MCF 10A (cell line): ENCODE measurements at places on chromosomes 5 and 9. TPM values are rescaled to one million over a fixed set of nuclear protein-coding genes. Genes with fewer than 3 reads are reported as not detected.
A peak's percentile ranks its signal among the peaks of the same experiment; 100 is the strongest.

Gene BRD3
- 25.6 and 26.8 TPM in 2 replicates for total RNA-seq

DNA sequence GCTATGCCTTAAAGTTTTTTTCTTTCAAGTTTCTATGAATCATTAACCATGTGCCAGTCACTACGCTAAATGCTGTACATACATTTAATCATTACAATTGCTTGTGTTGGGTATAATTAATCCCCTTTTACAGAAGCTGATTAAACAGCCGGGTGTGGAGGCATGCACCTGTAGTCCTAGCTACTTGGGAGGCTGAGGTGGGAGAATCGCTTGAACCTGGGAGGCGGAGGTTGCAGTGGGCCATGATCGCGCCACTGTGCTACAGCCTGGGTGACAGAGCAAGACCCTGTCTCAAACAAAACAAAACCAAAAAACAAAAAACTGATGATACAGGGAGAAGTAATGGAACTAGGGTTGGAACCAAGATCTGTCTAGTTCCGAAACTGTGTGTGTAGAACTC lies 1.2 kb upstream of the UBE2R2 start:
- H3K4me3 ChIP-seq: peak overlapping the region; percentile 80
- peaks cover 24% of the 10 kb centered on the region for H3K4me1 ChIP-seq
- H3K36me3 ChIP-seq: no peaks in the 10 kb centered on the region
- DNase-seq: no peak
- H3K27me3 ChIP-seq: no peaks in the 10 kb centered on the region
- H3K27ac ChIP-seq: peak overlapping the region; percentile 82

GRCh38 chr9:132283863-132284262 lies 70.9 kb downstream of the SETX start:
- no peak for DNase-seq
- no peak overlapping the region for H3K4me3 ChIP-seq
- peak overlapping the region; percentile 5 for H3K27ac ChIP-seq
- H3K36me3 ChIP-seq: peaks cover 91% of the 10 kb centered on the region
- no peaks in the 10 kb centered on the region for H3K27me3 ChIP-seq
- H3K4me1 ChIP-seq: no peaks in the 10 kb centered on the region

DNA sequence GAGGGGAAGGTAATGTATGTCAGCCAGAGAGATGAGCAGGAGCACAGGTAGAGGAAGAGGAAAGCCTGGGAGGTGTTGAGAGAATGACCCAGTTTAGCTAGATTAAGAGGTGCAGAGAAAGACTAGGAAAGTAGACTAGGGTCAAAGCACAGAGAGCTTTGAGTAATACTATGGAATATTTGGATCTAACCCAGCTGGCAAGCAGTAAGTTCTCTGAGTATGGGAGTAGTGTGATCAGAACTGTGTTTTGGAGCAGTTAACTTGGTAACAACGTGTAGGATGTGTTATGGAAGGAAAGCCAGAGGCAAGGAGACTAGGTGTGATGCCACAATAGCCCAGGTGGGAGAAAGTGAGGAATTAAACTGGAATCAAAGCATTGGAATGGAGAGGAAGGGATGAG lies 84.9 kb upstream of the PTGER4 start:
- no peak overlapping the region for H3K27ac ChIP-seq
- no peaks in the 10 kb centered on the region for H3K27me3 ChIP-seq
- DNase-seq: peak; percentile 51
- H3K4me1 ChIP-seq: peaks cover 12% of the 10 kb centered on the region

Gene RAD17
- total RNA-seq: 21.9 and 25.9 TPM in 2 replicates

GRCh38 chr9:9791611-9792010 lies 821.2 kb downstream of the PTPRD start:
- H3K4me3 ChIP-seq: no peak overlapping the region
- no peaks in the 10 kb centered on the region for H3K36me3 ChIP-seq
- H3K27me3 ChIP-seq: peaks cover 27% of the 10 kb centered on the region
- peak; percentile 19 for DNase-seq
- no peak overlapping the region for H3K27ac ChIP-seq

GRCh38 chr5:134656690-134657089 lies 8.1 kb downstream of the SEC24A start:
- H3K4me1 ChIP-seq: peaks cover 6% of the 10 kb centered on the region
- DNase-seq: no peak
- H3K36me3 ChIP-seq: peaks cover 57% of the 10 kb centered on the region
- H3K27me3 ChIP-seq: no peaks in the 10 kb centered on the region
- no peak overlapping the region for H3K27ac ChIP-seq
- no peak overlapping the region for H3K4me3 ChIP-seq

Gene PCDHB11
- total RNA-seq: 0.75 and 1.3 TPM in 2 replicates

GRCh38 chr9:21027295-21027694 lies 4.1 kb downstream of the HACD4 start:
- no peaks in the 10 kb centered on the region for H3K36me3 ChIP-seq
- DNase-seq: no peak
- H3K4me3 ChIP-seq: no peak overlapping the region
- H3K4me1 ChIP-seq: no peaks in the 10 kb centered on the region
- no peak overlapping the region for H3K27ac ChIP-seq

Gene BAAT
- total RNA-seq: 0.14 and 0.15 TPM in 2 replicates

DNA sequence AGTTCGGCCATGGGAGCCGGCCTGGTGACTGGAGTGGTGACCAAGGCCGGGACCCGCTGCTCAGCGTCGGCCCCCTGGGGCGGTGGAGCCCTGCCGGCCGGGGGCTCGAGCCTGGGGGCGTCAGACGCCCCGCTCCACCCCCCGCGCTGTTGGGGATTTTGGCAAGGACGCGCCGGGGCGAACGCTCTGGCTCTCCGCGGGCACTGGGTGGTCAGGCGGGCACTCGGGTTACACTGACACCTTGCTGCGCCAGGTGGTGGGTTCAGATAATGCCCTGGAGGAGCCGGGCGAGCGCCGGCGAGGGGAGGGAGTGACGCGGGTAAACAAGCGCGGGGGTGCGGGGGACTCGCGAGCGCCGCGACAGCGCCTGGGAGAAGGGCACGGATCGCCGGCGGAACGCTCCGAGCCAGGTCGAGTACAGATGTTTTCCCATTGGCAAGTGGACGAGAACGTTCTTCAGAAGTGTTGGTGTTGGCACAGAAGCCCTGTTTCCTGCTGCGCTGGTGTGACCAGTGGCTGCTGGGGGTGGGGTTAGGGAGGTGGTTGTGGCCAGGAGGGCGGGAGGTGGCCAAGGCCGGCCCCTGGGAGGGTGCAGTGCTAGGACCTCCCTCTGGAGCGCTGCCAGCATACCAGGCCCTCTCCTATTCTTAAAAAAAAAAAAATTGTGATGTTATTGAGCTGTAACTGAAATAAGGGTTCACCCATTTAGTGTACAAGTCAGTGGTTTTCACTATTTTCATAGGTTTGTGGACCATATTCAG lies 773 bp downstream of the SQSTM1 start:
- H3K27me3 ChIP-seq: no peaks in the 10 kb centered on the region
- H3K4me1 ChIP-seq: peaks cover 45% of the 10 kb centered on the region
- peaks cover 64% of the 10 kb centered on the region for H3K36me3 ChIP-seq
- H3K27ac ChIP-seq: peak overlapping the region; percentile 95
- H3K4me3 ChIP-seq: peak overlapping the region; percentile 94

DNA sequence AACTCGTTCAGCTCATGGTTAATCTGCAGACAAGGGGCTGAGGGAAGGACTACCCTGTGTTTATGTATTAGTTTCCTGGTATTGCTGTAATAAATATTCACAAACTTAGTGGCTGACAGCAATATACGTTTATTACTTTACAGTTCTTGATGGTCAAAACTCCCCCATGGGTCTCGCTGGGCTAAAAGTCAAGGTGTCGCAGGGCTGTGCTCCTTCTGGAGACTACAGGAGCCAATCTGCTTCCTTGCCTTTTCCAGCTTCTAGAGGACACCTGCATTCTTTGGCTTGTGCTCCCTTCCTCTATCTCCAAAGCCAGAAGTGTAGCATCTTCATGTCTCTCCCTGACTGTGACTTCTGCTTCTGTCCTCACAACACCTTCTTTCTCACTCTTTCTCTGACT lies 653.8 kb upstream of the RIOK2 start:
- H3K27me3 ChIP-seq: no peaks in the 10 kb centered on the region
- no peak for DNase-seq
- peak overlapping the region; percentile 88 for H3K27ac ChIP-seq
- peaks cover 35% of the 10 kb centered on the region for H3K4me1 ChIP-seq

Gene FAM221B
- total RNA-seq: not detected in 2 replicates

DNA sequence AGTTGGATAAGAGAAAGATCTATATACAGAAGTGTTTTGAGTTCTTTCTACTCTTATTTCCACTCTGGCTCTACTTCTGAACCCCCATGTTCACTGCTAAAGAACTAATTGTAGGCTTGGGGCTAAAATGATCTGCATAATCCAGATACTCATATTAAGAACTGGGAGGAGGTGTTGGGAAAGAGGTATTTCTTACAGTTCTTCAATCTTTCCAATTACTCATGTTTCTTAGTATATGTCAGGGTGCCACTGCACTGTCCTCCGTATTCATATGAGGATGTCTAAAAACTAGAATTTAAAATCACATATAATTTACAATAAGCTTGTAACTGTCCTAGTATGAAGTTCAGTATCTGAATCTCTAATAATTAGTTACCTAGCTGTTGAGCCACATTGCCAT lies 12.7 kb downstream of the NIPBL start:
- no peak for DNase-seq
- H3K36me3 ChIP-seq: peaks cover 5% of the 10 kb centered on the region
- peaks cover 14% of the 10 kb centered on the region for H3K4me1 ChIP-seq
- H3K27ac ChIP-seq: no peak overlapping the region
- H3K27me3 ChIP-seq: no peaks in the 10 kb centered on the region
- no peak overlapping the region for H3K4me3 ChIP-seq

GRCh38 chr5:112535356-112535755 lies 116.3 kb upstream of the EPB41L4A start:
- no peak for DNase-seq
- H3K4me3 ChIP-seq: no peak overlapping the region
- no peaks in the 10 kb centered on the region for H3K36me3 ChIP-seq
- H3K27ac ChIP-seq: no peak overlapping the region
- no peaks in the 10 kb centered on the region for H3K27me3 ChIP-seq

DNA sequence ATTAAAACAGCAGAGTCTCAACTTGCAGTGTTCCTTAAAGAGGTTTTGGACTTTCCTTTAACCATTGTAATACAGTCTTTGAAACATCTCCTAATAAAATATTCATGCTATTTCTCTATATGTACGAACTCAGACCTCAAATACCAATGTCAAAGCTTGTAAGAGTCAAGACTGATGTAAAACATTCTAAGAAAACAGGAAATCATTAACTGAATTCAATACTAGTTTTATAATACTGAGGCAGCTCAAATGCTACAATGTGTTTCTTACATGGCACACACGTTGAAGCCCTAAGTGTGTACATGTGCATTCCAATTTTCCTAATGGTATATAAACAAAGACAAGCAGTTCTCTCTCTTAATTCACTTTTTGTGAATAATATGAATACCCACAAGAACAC lies 11.6 kb downstream of the PSIP1 start:
- H3K4me3 ChIP-seq: no peak overlapping the region
- H3K36me3 ChIP-seq: peaks cover 37% of the 10 kb centered on the region
- H3K27me3 ChIP-seq: no peaks in the 10 kb centered on the region
- DNase-seq: no peak

- H3K4me1 ChIP-seq: peaks cover 6% of the 10 kb centered on the region
- DNase-seq: peak; percentile 48
- H3K36me3 ChIP-seq: no peaks in the 10 kb centered on the region
- H3K27me3 ChIP-seq: peaks cover 11% of the 10 kb centered on the region
- no peak overlapping the region for H3K27ac ChIP-seq
- no peak overlapping the region for H3K4me3 ChIP-seq
Measured at GRCh38 chr9:121670431-121670830, 19.0 kb downstream of the DAB2IP start.

Gene SYNPO
- total RNA-seq: 6.3 and 7.1 TPM in 2 replicates

DNA sequence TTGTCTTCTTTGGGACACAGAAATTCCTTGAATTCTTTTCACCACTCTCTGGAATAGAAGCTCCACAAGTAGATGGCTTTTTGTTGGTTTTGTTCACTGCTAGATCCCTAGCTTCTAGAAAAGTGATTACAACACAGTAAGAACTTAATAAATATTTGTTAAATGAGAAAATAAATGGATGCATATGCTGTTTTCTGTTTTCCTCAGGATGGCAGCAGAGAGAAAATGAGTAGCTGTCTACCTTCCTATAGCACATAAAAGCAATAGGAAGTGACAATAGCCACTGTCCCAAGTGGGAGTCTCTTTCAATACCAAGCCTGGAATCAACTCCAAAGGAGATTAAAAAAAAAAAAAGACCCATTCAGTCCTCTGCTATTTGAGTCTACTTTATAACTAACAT lies 100.6 kb upstream of the NREP start:
- peaks cover 17% of the 10 kb centered on the region for H3K4me1 ChIP-seq
- no peak overlapping the region for H3K27ac ChIP-seq
- H3K4me3 ChIP-seq: no peak overlapping the region

Gene PCDHGB1
- total RNA-seq: 0.19 and 0.59 TPM in 2 replicates

Gene SPINK13
- not detected in 2 replicates for total RNA-seq

DNA sequence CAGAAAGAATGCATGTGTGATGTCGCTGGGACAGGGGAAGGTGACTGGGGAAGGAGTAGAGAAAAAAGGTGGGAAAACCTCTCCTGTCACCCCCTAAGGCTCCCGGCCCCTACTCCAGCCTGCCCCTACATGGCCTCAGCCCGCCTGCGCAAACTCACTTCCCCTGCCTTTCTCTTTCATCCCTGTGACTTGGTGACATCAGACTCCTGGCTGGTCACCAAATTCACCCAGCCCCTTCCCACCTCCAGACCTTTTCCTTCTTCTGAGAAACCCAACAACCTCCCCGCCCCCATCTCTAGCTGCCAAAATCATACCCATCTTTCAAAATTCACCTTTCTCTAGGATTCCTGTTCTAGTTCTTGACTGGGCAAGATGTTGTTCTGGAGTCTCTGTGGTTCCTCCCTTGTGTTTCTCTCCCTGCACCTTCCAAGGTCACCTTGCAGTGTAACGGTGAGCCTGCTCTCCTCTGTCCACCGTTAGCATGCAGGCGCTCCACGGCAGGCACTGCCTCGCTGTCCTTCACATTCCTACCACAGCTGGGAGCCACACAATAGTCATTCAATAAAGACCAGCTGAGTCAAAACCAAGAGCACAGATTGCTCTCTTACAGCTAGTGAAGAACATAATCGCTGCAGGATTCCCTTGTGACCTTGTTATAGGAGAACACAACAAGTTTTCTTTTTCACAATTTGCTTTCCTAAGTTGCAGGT lies 134.5 kb downstream of the FANCC start:
- H3K36me3 ChIP-seq: no peaks in the 10 kb centered on the region
- no peaks in the 10 kb centered on the region for H3K4me1 ChIP-seq
- no peaks in the 10 kb centered on the region for H3K27me3 ChIP-seq
- H3K4me3 ChIP-seq: no peak overlapping the region
- H3K27ac ChIP-seq: no peak overlapping the region

DNA sequence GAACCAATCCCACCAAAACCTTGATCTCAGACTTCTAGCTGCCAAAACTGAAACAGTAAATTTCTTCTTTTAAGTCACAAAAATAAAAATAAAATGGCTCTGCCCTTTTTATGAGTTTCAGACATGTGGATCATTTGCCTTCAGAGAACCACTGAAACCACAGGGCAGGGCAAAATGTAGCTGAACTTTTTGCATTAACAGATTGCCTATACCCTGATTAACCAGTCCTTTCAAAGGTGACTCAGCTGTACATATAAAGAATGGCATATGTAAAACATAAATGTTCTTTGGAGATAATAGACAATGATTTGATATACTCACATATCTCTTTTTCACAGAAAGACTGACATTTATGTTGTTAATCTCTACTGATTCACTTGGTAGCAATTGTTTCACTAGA lies 187.1 kb upstream of the GRIN3A start:
- H3K4me1 ChIP-seq: no peaks in the 10 kb centered on the region
- peaks cover 59% of the 10 kb centered on the region for H3K27me3 ChIP-seq
- no peak overlapping the region for H3K27ac ChIP-seq
- H3K4me3 ChIP-seq: no peak overlapping the region

GRCh38 chr9:118271331-118271730 lies 567.1 kb downstream of the TLR4 start:
- no peaks in the 10 kb centered on the region for H3K36me3 ChIP-seq
- H3K27ac ChIP-seq: no peak overlapping the region
- no peaks in the 10 kb centered on the region for H3K4me1 ChIP-seq
- H3K27me3 ChIP-seq: no peaks in the 10 kb centered on the region
